ENCODE measurements at places on chromosomes 12 and 14.

- DNase-seq: no peak
Measured at GRCh38 chr12:30796313-30796780, 41.6 kb upstream of the CAPRIN2 start.

DNA sequence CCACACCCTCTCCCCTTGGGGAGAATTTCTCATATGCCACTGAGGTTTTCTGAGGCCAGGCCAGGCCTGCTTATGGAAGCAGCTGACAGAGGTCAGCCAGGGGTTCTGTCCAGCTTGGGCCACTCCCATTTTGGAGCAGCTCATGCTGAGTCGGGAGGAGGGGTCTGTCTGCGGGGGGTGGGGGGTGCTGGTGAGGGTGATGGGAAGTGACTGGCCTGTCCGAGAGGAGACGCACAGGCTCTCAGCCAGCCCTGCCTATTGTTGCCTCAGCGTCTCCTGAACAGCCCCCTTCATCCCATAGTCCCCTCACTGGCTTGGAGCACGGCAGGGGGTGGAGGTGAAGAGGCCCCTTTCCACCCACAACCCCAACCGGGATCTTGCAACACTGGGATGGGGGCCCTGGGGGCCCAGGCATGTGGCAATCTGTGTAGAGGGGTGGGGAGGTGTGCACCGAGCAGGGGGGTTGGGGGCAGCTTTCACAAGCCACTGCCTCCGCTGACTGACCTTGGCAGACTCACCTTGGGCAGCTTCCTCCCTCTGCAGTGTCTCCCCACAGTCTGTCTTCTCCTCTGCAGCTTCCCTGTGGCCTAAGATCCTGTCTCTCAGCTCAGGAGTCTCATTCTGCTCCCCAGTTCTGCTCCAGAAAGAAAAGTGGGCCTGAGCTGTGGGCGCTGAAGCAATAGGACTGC, 5.5 kb downstream of the CEBPE start:
- no peak for DNase-seq

GRCh38 chr12:113082486-113083148, 26.1 kb downstream of the DTX1 start:
- no peak for DNase-seq

GRCh38 chr12:104921340-104921739, 36.8 kb downstream of the SLC41A2 start:
- DNase-seq: no peak

GRCh38 chr12:110253176-110253575, 27.9 kb upstream of the ATP2A2 start:
- no peak for DNase-seq

GRCh38 chr12:129911428-129912049, 7.7 kb upstream of the TMEM132D start:
- no peak for DNase-seq

Data from CD4-positive, alpha-beta T cell treated with Interleukin-6 for 4 hours (primary cell).